Panc1 (cell line): ENCODE measurements at places on chromosomes 3 and 15.

GRCh38 chr3:12222775-12223485 lies 64.2 kb upstream of the TIMP4 start:
- DNase-seq, result no peak

GRCh38 chr3:61008998-61009380 lies 242.3 kb downstream of the FHIT start:
- DNase-seq, result no peak

DNA sequence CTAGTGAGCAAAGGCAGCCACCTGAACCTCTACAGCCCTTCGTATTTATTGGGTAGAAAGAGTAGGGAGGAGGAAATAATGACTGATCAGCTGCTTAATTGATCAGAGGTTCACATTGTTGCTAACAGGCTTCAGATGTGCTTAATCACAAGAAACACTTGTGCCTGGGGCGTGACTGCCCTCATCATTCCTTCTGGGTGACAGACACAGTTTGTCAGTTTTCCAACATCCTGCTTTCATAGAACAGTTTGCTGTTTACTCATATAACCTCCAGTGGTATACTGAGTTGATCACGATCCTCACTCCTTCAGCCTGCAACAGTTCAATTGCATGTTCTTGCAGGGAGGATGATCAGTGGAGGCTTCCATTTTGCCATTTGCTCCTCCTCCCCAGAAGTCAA lies 13.6 kb upstream of the CASR start:
- no peak for DNase-seq

DNA sequence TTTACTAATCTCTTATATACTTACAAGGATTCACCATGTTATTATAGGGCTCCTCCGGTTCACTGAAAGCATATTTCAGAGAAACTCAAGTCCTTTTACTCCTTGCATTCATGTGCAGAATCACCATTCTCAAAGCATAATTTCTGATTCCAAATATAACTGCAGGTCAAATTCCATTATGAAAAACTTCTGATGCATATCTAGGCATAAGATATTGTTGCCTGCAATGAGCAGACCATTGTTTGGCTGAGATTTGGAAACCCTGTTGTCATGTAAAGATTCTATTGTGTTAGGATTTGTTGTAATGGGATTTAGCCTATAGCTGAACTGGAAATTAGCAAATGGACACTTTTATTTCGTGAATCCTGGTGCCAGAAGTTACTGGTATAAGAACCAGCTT lies 69.5 kb upstream of the PRICKLE2 start:
- DNase-seq, result no peak

DNA sequence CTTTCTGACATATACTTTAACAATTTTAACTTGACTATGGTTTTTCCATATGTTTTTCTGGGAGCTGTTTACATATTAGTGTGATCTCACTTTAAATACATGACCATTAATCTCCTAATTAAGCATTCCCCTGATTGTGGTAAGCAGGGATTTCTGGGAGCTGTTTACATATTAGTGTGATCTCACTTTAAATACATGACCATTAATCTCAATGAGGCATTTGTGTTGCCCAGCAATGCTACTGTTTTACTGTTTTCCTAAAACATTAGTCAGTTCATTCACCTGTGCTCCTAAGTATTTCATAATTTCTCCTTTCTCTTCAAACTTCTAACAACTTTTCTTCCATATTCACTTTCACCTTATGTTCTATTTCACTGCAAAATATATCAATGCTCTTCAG lies 3.6 kb upstream of the GRAMD1C start:
- no peak for DNase-seq

DNA sequence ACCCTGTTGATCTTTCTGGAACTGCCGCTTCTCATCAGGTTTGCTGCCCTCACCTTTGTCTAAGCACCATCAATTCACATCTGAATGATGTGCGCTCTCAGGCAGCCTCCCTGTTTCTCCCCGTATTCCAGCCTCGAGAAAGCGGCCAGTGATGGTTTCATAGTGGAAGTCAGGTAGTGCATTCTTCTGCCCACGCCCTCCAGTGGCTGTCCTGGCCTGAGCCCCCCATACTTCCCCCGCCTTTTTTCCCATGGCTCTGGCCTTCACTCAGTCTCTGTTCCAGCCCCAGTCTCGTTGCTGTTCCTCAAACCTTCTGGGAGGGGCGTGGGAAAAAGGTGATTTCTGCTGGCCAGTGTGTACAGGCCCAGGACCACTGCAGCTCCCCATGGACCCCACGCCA lies 101.3 kb downstream of the ASB7 start:
- DNase-seq, result no peak

GRCh38 chr3:37985637-37986320 lies 4.8 kb upstream of the VILL start:
- no peak for DNase-seq
